Chondrocyte (in vitro differentiated cells): ENCODE measurements at places on chromosomes 5 and 9.
A peak's percentile ranks its signal among the peaks of the same experiment; 100 is the strongest.

DNA sequence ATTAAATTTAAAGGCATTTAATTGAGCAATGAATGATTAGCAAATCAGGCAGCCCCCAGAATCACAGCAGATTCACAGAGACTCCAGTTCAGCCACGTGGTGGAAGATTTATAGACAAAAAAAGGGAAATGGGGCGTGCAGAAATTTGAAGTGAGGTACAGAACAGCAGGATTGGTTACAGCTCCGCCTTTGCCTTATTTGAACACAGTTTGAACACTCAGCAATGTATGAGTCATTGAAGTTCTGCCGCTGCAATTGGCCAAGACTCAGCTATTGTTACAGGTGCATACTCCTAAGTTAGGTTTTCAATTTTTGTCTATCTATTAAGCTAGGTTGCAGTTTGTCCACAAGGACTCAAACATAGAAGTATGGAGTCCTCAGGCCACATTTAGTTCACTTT, 157.7 kb upstream of the SLC12A2 start:
- no peak for DNase-seq
- H3K27me3 ChIP-seq, result no peaks in the 10 kb centered on the region
- H3K4me1 ChIP-seq, result peaks cover 12% of the 10 kb centered on the region
- no peak overlapping the region for H3K4me3 ChIP-seq
- no peaks in the 10 kb centered on the region for H3K36me3 ChIP-seq
- H3K27ac ChIP-seq, result no peak overlapping the region

- no peaks in the 10 kb centered on the region for H3K36me3 ChIP-seq
- peaks cover 72% of the 10 kb centered on the region for H3K27me3 ChIP-seq
- no peaks in the 10 kb centered on the region for H3K4me1 ChIP-seq
- no peak for DNase-seq
- no peak overlapping the region for H3K4me3 ChIP-seq
- no peak overlapping the region for H3K27ac ChIP-seq
Measured at GRCh38 chr9:133637451-133638055, 1.4 kb downstream of the DBH start.

DNA sequence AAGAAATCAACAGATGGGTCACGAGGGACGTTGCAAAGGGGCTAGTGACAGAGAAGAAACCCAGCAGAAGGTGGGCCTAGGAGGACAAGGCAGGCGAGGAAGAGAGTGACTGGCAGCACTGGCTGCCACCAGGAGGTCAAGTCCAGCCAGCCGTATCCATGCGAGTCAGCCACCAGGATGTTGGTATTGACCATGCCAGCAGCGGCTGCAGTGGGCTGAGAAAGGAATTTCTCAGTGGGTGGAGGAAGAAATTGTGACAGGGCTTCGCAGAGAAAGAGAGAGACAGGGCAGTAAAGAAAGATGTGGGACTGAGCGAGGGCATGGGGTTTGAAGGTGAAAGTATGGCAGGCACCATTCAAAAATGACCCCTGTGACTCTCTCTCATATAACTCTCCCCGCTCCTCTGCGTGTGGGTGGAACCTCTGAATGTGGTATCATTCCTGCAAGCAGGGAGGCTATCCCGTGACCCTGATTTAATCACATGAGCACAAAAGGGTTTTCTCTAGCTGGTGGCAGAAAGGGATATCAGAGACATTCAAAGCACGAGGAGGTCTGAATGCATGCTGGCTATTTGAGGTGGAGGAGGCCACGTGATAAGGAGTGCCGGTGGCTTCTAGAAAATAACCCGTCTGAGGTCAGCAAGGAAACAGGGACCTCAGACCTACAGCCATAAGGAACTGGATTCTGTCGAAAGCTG, 45.4 kb upstream of the FBXW11 start:
- peaks cover 18% of the 10 kb centered on the region for H3K4me1 ChIP-seq
- H3K4me3 ChIP-seq, result no peak overlapping the region
- peaks cover 20% of the 10 kb centered on the region for H3K36me3 ChIP-seq
- H3K27ac ChIP-seq, result peak overlapping the region; percentile 37
- no peaks in the 10 kb centered on the region for H3K27me3 ChIP-seq

DNA sequence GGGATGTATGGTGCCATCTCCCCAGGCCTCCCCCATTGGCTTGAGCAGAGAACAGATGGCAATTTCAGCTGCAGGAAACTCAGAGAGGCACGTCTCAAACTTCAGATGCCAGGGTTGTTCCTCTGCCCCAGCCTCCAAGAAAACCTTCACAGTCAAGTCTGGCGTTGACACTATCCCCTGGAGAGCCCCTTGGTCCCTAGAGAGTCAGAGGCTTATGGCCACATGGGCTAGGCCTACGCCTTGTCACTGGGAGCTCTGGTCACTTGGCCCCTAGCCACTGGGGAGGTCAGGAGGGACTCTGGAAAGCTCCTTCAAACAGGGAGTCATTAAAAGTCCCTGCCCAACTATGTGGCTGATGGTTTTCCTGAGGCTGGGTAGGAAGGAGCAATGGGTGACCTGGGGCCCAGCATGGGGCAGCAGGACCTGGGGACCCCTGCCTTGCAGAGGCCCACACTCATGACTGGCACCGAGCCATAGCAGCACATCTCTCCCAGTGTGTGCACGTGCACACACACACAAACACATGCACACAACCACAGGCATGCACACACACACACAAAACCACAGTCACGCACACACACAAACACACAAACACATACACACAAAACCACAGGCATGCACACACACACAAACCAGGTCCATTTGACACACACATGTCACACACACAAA, 144.2 kb downstream of the GADD45G start:
- no peaks in the 10 kb centered on the region for H3K36me3 ChIP-seq
- no peak overlapping the region for H3K27ac ChIP-seq
- H3K4me3 ChIP-seq, result no peak overlapping the region
- H3K27me3 ChIP-seq, result peaks cover 6% of the 10 kb centered on the region

DNA sequence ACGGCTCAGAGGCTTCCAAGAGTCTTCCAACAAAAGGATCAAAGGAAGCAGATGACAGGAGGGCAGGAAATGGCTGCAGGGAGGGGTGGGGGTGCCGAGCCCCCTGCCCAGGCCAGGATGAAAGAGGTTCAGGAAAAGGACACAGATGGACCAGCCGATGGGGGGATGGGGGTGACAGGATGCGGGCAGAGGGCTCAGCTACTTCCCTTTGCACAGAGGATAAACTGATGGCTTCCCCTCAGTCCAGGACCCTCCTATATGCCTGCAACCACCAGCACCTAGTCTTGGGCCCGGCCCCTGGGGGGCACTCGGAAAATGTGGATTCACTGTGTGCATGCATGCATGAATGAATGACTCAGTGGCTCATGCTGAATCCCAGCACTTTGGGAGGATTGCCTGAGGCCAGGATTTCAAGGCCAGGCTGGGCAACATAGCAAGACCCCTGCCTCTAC, 148.2 kb downstream of the C9orf50 start:
- H3K36me3 ChIP-seq, result peaks cover 4% of the 10 kb centered on the region
- no peak for DNase-seq
- H3K27me3 ChIP-seq, result no peaks in the 10 kb centered on the region

- H3K4me3 ChIP-seq, result no peak overlapping the region
- no peak for DNase-seq
- peaks cover 31% of the 10 kb centered on the region for H3K4me1 ChIP-seq
- no peak overlapping the region for H3K27ac ChIP-seq
- no peaks in the 10 kb centered on the region for H3K36me3 ChIP-seq
Measured at GRCh38 chr9:20511686-20512085, 110.6 kb downstream of the MLLT3 start.

DNA sequence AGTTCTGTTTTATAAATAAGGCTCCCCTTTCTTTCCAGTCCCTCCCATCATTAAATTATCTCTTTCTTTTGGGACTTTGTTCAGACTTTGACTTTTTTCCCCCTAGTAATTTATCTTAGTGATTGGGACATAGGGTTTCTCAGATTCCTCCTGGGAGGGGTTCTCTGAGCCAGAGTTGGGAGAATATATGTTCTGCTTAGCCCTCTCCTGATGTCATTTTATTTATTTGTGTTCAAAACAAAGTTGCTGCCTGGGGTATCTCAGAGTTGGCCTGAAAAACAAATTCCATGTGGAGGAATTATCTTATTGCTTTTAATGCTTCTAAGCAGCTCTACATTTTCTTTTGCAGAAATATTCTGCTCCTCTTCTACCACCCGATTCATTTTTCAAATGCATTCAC, 211.0 kb downstream of the PCSK5 start:
- DNase-seq, result no peak
- no peak overlapping the region for H3K27ac ChIP-seq
- no peak overlapping the region for H3K4me3 ChIP-seq
- H3K4me1 ChIP-seq, result peaks cover 14% of the 10 kb centered on the region
- H3K27me3 ChIP-seq, result no peaks in the 10 kb centered on the region
